ENCODE measurements at places on chromosomes 12 and 14. TPM values are rescaled to one million over a fixed set of nuclear protein-coding genes. Genes with fewer than 3 reads are reported as not detected.

Gene CALCOCO1
- total RNA-seq = 25.9 TPM

DNA sequence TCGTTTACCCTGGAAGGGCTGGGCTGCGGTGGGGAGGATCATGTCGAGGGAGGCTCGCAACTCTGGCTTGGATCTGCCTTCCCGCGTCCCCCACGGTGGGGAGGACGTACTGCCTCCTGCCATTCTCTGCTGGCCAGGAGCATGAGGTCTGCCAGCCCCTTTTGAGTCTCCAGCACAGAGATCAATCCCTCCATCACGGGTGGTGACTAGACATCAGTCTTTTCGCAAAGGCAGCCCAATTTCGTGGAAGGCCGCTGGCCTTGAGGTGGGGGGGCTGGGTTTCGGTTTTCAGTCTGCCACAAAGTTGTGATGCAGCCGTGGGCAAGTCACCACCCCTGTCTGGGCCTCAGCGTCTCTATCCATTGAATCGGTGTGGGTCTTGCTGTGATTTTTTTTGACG is 62.2 kb downstream of the PRMT8 start:
- no peak for DNase-seq

- no peak for DNase-seq
Observed at GRCh38 chr14:75542588-75543091, 20.4 kb downstream of the BATF start.

GRCh38 chr14:99986396-99986795 is 78.8 kb upstream of the EVL start:
- no peak for DNase-seq

Data from Caki2 (cell line).